Activated CD8-positive, alpha-beta memory T cell treated with anti-CD3 and anti-CD28 coated beads for 1 hour (primary cell): ENCODE measurements at places on chromosomes 3 and 15.

GRCh38 chr3:123949641-123950040, 11.4 kb downstream of the CCDC14 start:
- no peak for DNase-seq

- DNase-seq = no peak
These were observed 29.9 kb upstream of the TTC14 start for GRCh38 chr3:180571831-180572598.

DNA sequence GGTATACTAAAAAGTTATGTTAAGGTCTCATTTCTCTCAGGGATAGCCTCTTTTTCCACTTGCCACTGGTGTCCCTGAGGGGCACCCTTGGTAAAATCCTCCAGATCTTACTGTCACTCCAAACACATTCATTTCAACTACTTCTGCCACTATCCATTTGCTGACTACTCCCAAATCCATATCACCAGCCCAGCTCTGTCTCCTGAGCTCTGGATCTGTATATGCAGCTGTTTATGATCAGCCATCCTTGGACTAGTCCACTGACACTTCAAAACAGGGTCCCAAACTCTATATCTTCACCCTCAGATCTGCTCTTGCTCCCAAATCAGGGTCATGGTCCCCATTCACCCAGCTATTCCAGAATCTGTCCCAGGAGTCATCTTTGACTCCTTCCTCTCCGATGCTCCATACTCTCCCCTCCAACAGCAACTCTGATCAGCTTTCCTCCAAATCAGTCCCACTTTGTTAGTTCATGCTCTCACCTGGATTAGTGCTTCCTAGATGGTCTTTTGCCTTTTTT, 9.9 kb downstream of the NCEH1 start:
- no peak for DNase-seq

DNA sequence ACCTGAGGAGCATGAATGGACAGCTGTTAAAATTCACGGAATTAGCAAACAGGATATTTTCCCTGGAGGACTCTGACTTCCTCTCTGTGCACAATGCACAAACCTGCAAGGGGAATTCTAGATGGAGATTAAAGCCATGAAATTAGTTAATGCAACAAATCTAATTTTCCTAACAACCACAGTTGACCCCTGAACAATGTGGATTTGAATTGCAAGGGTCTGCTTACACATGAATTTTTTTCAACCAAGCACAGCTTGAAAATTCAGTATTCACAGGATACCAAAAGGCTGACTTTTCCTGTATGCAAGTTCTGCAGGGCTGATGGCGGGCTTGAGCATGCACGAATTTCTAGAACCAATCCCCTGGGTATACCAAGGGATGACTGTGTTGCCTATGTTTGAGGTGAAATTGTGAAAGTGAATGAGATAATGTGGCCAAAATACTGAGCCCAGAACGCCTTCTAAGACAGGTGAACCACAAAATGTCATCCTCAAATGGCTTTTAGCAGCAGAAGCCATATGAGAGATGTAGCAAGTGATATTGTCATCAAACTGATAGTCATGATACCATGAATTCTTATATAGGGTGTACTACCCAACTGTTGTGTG, 52.5 kb downstream of the COL8A1 start:
- DNase-seq = no peak

DNA sequence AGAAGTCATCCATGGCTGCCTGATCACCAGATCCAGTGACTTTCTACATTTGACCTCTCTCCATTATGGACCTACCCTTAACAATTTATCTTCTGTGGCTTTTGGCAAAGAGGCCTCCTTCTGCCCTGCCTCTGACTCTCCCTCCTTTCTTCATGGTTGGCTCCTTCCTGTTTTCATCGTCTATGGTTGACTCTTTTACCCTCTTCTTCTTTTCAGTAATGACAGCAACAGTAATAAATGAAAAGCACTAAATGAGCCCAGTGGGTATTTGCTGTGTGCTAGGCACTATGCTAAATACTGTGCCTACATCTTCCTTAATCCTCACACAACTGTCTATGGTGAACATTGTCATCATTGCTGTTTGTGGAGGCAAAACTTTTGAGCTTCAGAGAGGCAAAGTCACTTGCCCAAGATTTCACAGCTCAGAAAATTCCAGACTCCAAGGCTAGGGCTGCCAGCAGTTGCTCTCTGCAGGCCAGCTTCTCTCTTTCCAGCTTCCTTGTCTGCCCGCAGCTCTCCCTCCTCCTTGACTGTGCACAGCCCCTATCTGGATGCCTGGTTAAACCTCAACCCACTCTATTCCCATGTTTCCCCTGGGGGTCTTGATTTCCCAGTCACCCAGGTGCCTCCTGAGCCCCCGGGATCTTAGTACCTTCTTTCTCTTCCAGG, 24.6 kb downstream of the ITPR1 start:
- DNase-seq = no peak
